ENCODE measurements at places on chromosomes 3 and 15.

DNA sequence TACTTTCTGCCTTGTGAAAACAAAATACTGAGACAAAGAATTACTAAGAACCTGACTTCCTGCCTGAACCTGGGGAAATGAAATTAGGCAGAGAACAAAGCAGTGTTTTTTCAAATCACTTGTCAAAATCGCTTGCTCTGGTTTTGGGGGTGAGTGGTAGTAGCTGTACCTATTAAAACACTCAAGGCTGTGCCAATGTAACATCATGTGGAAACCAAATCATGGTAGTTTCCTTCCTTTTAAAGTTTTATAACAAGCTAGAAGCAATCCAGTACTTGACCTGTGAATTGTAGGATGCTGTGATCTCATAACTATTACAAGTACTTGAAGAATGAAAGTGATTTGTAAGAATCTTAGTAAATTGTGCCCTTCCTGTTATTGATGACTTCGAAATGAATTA lies 6.7 kb downstream of the CMTM8 start:
- DNase-seq = no peak

GRCh38 chr3:155701882-155702465 lies 42.9 kb downstream of the PLCH1 start:
- peak; percentile 76 for DNase-seq

- no peak for DNase-seq
These were observed 53.9 kb upstream of the KLF13 start for GRCh38 chr15:31272558-31273257.

GRCh38 chr15:41971895-41972252 lies 483 bp downstream of the EHD4 start:
- no peak for DNase-seq

DNA sequence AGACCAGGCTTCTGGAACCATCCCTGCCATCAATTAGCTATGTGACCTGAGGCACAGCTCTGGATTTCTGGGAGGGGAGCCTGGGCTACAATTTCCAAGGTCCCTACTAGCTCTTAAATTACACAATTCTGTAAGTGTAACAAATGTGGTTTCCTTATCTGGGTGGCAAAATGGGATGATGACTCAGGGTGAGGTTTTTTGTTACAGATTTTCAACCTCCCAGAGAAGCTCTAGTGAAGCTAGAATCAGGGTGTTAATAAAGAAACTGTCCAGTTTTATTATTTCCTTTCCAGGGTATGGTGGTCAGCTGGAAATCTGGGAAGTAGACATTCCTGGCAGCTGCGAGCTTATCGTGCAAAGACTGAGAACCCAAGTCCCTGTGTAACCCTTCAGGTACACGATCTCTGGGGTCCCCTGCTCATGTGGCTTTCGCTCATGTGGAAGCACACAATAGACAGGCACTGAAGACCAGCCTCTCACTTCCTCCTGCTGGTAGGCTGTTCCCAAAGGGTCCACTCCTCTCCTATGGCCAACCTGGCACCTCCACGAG lies 7.3 kb downstream of the RAB27A start:
- no peak for DNase-seq

DNA sequence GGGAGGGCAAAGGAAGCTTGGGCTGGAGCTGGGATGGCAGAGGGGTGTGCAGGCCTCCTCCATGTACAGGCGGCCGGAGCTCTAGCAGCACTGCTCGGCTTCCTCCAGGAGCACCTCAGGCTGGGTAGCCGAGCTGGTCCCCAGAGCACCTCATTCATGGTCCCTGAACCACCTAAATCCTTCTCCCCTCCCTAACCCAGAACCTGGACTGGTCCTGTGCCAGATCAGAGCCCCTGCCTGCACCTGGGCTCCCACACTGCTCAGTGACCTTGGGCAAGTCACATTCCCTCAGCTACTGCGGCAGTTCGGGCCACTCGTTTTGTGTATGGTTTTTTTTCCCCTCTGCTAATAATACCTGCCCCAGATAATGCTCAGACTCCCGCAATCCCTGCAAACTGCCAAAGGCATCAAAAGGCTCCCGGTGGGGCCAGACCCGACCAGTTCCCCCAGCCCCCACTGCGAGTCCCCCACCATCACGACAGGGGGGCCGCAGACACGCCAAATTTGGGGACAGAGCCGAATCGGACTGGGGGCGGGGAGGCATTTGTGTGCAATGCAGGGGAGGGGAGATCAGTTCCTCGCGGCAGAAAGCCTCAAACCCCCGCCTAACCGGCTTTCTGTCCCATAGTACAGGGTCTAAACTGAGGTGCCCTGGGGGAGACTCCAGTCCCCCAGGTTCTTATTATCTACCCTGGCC lies 1.3 kb downstream of the SEMA7A start:
- DNase-seq = no peak

- no peak for DNase-seq
These were observed 293.6 kb upstream of the ICE2 start for GRCh38 chr15:60772395-60773120.

GRCh38 chr15:40982855-40983254 lies 29.6 kb downstream of the CHAC1 start:
- DNase-seq = no peak

All from OCI-LY7 (cell line).